ENCODE measurements at places on chromosomes 1 and 21.

DNA sequence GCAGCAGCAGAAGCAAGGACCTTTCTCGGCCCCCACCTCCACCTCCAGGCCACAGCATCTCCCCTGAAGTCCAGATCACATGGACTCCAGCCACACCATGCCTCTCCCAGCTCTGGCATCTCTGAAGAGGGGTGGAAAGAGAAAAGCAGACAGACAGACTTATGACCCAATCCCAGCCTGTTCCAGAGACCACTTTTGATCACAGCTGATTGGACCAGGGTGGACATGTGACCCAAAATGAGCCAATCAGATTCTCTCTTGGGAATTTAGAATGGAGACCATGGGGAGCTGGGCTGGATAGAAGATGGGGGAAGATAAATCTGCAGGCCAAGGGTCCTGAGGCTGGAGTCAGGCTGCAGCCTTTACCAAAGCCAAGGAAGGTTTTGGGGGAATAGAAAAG, 16.4 kb downstream of the HTR1D start:
- DNase-seq, result no peak

GRCh38 chr1:19923137-19923952, at the start of gene PLA2G2E:
PLA2G2E (minus strand) TSS chr1:19923617; CDS start chr1:19923559, 58 bp downstream.
- no peak for DNase-seq

DNA sequence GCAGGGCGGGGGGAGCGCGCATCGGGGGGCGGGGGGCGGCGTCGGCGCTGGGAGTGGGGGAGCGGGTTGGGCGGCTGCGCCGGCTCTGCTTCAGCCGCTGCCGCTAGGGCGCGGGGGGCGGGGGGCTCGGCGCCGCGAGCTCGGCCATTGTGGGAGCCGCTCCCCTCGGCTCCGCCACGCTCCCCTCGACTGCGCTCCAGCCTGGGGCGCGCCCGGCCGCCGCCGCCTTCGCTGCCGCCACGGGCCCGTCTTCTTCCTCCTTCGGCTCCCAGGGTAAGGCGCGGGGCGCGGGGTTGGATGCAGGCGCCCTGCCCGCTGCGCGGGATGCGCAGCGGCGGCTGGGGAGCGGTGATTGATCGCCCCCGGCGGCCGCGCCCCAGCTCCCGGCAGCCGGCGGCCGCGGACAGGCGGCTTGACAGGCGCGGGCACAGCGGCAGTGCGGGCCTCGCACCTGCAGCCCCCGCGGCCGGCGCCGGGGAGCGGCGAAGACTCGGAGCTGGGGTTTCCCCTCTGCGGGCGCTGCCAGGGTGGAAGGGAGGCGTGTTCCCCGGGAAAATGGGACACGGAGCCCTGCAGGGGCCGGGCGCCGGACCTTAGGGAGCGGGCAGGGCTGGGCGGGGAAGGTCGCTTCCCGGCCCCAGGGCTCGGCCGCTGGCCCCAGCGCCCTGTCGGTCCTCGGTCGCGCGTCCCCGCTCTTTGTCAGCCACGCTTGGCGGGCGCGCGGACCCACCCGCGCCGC, 55.3 kb downstream of the NDUFS5 start:
- peak; percentile 32 for DNase-seq

- DNase-seq, result no peak
These were observed 21.7 kb downstream of the PDXK start for GRCh38 chr21:43740497-43741156.

GRCh38 chr21:44792702-44793591, 8.7 kb downstream of the UBE2G2 start:
- peak; percentile 58 for DNase-seq

DNA sequence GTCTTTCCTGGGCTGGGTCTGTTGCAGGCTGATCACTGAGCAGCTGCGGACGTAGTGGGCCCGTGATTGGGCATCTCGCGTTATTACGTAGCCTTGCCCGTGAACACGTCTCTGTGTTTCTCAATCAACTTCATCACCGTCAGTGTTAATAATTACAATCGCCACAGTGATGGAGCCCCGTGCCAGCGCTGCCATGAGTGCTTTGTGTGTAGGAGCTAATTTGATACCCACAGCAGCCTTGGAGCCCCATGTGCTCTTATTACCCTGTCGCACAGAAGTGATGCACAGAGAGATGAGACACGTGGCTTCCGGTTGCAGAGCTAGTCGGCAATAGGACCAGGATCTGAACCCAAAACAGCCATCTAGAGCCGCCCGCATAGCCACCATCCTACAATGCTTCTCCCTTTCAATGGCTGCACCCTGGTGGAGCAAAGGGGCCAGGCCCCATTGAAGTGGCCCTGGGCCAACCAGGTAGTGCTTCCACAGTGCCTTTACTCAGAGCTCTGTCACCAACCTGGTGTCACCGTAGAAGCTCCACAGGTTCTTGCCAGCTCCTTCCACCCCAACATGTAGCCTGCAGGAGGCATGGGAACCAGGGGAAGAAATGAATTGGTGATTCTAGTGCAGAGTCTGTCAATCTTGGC, 398.5 kb upstream of the VAMP3 start:
- no peak for DNase-seq
